ENCODE measurements at places on chromosomes 2 and 18.

GRCh38 chr18:21099442-21099841 is 12.2 kb downstream of the ROCK1 start:
- no peak for DNase-seq

GRCh38 chr2:147847746-147848391 is 3.0 kb downstream of the ACVR2A start:
- DNase-seq = no peak

DNA sequence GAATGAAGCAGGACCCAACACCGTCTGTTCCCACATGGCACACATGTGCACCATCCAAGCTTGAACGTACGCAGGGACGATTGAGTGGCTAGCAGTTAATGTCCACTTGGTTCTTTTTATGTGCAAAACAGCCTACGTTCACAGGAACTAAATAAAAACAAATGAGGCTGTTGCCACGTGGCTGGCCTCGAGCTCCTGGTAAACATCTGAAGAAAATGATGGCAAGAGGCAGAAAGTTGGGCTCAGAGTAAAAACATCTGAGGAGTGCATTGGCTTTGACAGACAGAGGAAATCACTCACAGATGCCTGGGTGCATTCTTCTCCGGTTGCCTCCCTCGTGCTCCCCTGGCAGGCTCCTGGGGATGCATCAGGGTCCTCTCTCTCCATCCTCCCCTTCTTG is 177.9 kb downstream of the NRP2 start:
- DNase-seq = no peak

GRCh38 chr2:163198972-163199371 is 360.4 kb upstream of the KCNH7 start:
- DNase-seq = no peak

DNA sequence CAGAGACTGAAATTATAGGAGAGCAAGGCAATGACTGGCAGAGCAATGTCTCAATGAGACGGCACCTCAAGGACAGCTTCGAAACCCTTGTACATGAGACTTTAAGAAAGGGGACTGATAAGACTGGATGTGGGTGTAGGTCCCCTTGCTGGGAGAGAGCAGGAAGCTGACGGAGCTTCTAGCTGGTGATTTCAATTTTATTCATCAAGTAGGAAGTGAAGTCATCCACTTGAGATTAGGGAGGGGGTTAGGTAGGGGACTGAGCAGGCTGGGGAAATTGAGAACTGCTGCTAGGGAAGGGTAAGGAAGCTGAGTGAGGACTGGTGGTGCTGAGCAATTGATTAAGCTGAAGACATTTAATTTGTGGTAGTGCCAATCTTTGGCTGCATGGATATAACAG is 99.5 kb upstream of the ITGB6 start:
- no peak for DNase-seq

- DNase-seq = no peak
Measured at GRCh38 chr2:101724125-101724474, 26.6 kb downstream of the MAP4K4 start.

GRCh38 chr2:182072861-182073260 is 87.2 kb downstream of the PPP1R1C start:
- no peak for DNase-seq

- no peak for DNase-seq
Measured at GRCh38 chr2:42025151-42025582, 22.7 kb upstream of the PKDCC start.

GRCh38 chr2:24421668-24422067 is 61.3 kb upstream of the ITSN2 start:
- no peak for DNase-seq

DNA sequence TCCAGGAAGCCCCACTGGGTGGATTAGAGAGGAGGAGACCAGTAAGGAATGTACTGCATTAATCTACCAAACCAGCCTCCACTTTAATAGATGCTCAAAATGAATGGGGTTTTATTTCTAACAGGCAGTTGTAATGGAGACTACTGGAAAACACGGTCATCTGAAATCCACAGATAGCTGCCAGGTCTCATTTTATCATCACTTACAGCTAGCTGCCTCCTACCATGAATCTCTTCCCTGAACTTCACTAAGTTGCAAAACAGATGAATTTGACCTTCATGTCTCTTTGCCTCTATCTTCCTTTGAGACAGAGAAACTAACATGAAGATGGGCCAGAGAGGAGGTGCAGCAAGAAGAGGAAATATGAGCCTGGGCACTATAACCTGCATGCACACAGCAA is 21.9 kb downstream of the ZBTB7C start:
- DNase-seq = no peak

GRCh38 chr2:197204519-197205250 is 105.9 kb downstream of the ANKRD44 start:
- no peak for DNase-seq

DNA sequence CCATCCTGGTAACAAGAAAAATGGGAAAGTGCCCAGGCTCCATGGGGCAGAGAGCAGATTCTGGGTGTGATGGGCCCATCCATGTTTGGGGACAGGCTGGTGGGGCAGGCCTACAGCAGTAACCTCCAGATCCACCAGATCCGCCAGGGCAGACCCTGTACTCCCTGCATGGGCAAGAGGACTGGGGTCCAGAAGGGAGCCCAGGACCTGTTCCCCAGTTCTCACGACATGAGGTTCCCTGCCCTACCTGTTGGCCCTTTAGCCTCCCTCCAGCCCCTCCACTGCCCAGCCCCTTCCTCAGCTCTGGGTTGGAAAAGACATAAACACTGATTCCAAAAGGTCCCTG is 38.7 kb downstream of the EMX1 start:
- DNase-seq = no peak

- DNase-seq = no peak
Measured at GRCh38 chr2:165497659-165498317, 28.3 kb downstream of the CSRNP3 start.

GRCh38 chr2:55418072-55418471 is 1.6 kb downstream of the CCDC88A start:
- no peak for DNase-seq
